Left ventricle myocardium inferior (tissue), 1 donor: ENCODE measurements at places on chromosomes 16 and 17. TPM values are rescaled to one million over a fixed set of nuclear protein-coding genes. Genes with fewer than 3 reads are reported as not detected.

The CHD9NB gene
- 0.77 TPM for total RNA-seq

The ZSCAN10 gene
- not detected for total RNA-seq

The CCL16 gene
- not detected for total RNA-seq

The TM4SF5 gene
- not detected for total RNA-seq

The CD7 gene
- 0.47 TPM for total RNA-seq

- no peak for DNase-seq
Measured at GRCh38 chr16:17106243-17106791, 364.4 kb downstream of the XYLT1 start.

GRCh38 chr17:5516060-5516792 is 29.9 kb downstream of the MIS12 start:
- no peak for DNase-seq

- no peak for DNase-seq
Measured at GRCh38 chr16:53912155-53912554, 208.2 kb downstream of the FTO start.

DNA sequence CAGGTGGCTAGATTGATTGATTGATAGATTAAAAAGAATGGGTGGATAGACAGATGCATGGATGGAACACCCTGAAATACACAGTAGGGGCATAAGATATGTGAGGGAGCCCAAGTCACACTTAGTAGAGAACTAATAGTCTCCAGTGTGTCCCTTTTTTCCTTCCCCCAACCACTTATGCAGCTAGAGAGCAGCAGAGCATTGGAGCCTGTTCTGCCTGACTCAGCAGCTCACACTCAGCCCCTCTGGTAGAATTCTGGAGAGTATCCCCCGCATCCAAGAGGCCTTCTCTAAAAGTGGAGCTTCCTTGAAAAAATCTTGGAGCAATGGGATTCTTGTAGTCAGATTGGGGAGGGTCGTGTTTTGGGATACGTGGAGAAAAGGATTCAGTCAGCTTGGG is 20.5 kb upstream of the GPR139 start:
- DNase-seq = no peak

- DNase-seq = peak; percentile 65
Measured at GRCh38 chr16:728131-728889, 1.4 kb downstream of the HAGHL start.

GRCh38 chr17:7045492-7046126 is 1.7 kb upstream of the SLC16A11 start:
- DNase-seq = no peak
